ENCODE measurements at places on chromosomes 3 and 15.

GRCh38 chr3:186536883-186537844 is 7.0 kb downstream of the CRYGS start:
- H3K4me1 ChIP-seq = no peaks in the 10 kb centered on the region
- DNase-seq = no peak
- H3K27ac ChIP-seq = no peak overlapping the region
- no peak overlapping the region for H3K4me3 ChIP-seq

DNA sequence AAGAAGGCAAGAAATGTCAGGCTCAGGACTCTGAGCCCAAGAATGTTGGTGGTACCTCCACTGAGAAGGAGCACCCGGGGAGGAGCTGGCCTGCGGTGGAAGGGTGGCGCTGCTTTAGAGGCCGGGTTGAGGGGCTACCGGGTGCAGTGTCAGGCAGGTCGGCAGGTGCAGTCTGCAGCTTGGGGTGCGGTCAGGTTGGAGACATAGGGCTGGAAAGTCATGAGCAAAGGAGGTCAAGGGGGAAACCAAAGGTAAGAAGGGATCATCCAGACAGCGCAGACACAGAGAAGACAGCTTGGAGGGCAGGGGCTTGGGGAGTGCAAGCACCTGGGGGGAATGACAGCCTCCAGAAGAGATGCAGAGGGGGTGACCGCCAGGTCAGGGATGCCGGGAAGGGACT is 274.4 kb upstream of the LYSMD4 start:
- DNase-seq = no peak
- H3K4me1 ChIP-seq = no peaks in the 10 kb centered on the region
- H3K27ac ChIP-seq = no peak overlapping the region
- H3K36me3 ChIP-seq = no peaks in the 10 kb centered on the region

- no peak overlapping the region for H3K27ac ChIP-seq
- no peak for DNase-seq
- H3K4me3 ChIP-seq = no peak overlapping the region
- no peaks in the 10 kb centered on the region for H3K27me3 ChIP-seq
- H3K36me3 ChIP-seq = no peaks in the 10 kb centered on the region
Observed at GRCh38 chr3:180804916-180805315, 107.6 kb upstream of the FXR1 start.

DNA sequence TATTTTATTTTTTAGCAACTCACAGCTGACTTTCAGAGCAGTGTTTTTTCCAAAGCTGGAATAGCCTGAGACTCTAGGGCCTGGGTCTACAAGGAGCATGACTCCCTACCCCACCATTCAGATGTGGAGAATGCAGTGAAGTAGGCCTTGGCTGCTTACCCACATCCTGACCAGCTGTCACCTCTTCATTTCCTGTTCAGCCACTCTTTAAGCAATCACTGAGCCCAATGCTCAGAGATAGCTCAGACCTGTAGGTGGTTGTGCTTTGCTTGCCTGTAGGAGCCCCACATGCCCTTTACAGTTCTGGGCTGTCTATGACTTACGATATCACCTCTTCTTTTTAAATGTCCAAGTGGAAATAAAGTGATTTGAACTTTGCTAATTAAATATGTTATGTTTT is 148.1 kb downstream of the NEK11 start:
- H3K4me3 ChIP-seq = no peak overlapping the region
- H3K27me3 ChIP-seq = no peaks in the 10 kb centered on the region
- no peak overlapping the region for H3K27ac ChIP-seq
- no peaks in the 10 kb centered on the region for H3K4me1 ChIP-seq

DNA sequence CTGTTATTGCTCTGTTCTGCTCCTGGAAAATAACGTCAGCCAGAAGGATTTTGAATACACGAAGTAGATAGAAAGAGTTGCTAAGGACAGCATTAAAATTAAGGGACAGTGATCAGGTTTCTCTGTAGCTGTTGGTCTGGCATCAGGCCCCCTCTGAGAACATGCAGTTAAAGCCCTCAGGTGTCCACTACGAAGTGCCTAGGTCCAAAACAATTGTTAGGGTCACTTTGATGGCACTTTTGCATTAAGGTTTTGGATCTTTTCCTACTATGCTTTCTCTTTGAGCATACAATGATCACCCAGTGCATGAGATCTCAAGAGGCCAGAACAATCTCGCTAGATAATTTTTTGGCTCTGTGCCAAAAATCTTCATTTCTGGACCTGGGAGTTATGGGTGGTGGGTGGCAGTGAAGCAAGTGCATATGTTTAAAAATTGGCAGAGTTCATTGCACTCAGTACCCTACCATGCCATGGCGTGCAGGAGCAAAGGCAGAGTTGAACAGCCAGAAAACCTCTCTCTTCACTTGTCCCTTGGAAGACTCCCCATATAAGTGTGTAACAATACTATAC is 797.6 kb downstream of the ROBO2 start:
- H3K27ac ChIP-seq = no peak overlapping the region
- H3K27me3 ChIP-seq = no peaks in the 10 kb centered on the region
- no peaks in the 10 kb centered on the region for H3K4me1 ChIP-seq
- no peak for DNase-seq
- H3K36me3 ChIP-seq = no peaks in the 10 kb centered on the region
- H3K4me3 ChIP-seq = no peak overlapping the region

DNA sequence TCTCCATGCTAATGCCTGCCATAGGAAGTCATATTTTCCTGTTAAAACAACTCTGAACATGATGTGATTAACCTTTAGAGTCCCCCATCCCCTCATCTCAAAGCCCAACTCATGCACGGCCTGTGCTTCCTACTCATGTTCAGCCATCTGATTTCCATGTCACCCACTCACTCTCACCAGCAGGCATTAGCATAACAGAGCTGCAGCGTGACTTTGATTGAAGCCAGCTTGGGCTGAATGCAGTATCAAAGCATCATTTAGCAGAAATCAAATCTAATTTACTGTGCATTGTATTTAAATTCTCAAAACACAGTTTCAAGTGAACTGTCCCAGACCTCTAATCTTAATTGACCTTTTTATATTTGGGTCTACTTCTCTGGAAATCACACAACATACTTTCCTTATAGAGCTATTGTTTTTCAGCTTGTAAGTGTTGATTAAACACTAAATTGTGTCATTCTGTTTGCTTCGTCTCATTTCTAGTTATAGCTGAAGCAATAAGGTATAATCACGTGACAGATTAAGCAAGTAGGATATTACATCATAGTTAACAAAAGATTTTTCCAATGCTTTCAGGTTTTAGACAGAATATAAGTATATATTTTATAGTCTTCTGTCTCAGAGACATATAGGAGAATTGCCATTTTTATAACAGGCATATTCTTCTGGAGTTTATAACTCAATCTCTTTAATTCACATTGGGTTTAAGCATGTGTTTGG is 501.5 kb downstream of the ROBO2 start:
- H3K27me3 ChIP-seq = no peaks in the 10 kb centered on the region
- no peaks in the 10 kb centered on the region for H3K4me1 ChIP-seq
- no peaks in the 10 kb centered on the region for H3K36me3 ChIP-seq
- no peak overlapping the region for H3K27ac ChIP-seq
- H3K4me3 ChIP-seq = no peak overlapping the region

DNA sequence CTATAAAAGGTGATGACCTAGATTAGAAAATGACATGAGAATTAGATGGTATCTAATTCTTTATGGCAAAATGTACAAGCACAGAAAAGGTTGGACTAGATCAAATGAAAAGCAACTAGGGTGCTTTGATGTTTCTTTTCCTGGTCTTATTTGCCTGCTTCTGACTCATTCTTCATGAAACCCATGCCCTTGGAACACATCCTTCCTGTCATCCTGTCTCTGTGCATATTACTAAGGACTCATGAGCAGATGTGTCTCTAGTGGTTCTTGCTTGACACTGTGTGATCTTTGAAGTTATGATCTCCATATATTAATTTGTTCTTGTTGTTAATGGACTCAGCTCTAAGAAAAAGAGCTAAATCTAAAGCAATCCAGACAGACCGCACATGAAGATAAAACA is 314.0 kb downstream of the ERC2 start:
- no peak overlapping the region for H3K27ac ChIP-seq
- H3K36me3 ChIP-seq = no peaks in the 10 kb centered on the region
- H3K4me1 ChIP-seq = no peaks in the 10 kb centered on the region
- no peak for DNase-seq
- H3K4me3 ChIP-seq = no peak overlapping the region
- H3K27me3 ChIP-seq = no peaks in the 10 kb centered on the region

- H3K27ac ChIP-seq = no peak overlapping the region
- H3K4me1 ChIP-seq = peaks cover 48% of the 10 kb centered on the region
- peaks cover 71% of the 10 kb centered on the region for H3K36me3 ChIP-seq
Observed at GRCh38 chr3:52846432-52846965, 11.7 kb upstream of the MUSTN1 start.

DNA sequence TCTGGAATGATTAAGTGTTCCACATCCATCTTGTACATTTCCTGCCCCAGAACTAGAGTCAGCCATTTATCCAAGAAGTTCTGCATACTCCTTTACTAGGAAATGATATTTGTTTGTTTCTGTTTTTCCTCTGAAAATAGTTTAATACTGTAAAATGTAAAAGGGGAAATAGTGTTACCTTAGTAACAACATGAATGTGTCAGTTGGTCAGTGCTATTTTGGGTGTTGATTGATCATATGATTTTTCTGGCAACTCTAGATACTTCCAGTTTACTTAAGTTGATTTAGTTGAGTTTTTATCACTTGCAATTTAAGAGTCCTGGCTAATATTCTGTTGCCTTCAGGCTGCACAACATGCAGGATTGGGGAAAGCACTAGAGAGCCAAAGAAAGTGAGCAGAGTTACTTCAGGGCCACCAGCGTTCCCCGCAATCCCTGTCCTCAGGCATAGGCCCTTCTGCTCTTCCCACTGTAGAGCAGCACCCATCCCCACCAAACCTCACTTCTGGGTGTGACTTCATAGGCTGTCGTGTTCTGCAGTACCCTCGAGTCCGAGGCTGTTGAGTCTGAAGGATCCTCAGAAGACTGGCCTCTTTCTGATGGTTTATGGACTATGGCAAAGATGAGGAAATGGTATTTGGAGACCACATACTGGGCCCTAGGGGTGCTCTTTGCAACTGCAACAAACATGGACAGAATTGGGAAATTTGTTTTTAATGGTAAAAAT is 69.0 kb downstream of the CHD2 start:
- H3K4me3 ChIP-seq = no peak overlapping the region
- H3K4me1 ChIP-seq = peaks cover 13% of the 10 kb centered on the region
- no peaks in the 10 kb centered on the region for H3K27me3 ChIP-seq
- H3K27ac ChIP-seq = peak overlapping the region; percentile 15
- no peak for DNase-seq

DNA sequence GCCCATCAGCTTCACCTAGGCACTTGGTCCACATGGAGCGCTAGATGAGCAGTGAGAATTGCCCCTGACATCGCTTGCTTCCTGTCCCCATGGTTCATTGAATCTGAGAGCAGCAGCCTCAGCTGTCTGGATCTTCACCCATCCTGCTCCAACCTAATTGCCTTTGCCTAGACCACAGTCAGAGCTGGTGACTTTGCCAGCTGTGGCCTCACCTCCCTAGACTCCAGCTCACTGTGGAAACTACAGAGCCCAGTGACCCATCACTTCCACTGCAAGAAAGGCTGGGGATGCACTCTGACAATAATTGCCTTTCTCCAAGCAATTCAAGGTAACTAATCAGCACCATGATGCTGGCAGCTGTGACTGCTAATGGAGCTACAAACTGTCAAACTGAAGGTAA is 30.6 kb upstream of the SLC6A1 start:
- no peak overlapping the region for H3K27ac ChIP-seq
- H3K27me3 ChIP-seq = no peaks in the 10 kb centered on the region
- peaks cover 23% of the 10 kb centered on the region for H3K4me1 ChIP-seq
- DNase-seq = no peak

DNA sequence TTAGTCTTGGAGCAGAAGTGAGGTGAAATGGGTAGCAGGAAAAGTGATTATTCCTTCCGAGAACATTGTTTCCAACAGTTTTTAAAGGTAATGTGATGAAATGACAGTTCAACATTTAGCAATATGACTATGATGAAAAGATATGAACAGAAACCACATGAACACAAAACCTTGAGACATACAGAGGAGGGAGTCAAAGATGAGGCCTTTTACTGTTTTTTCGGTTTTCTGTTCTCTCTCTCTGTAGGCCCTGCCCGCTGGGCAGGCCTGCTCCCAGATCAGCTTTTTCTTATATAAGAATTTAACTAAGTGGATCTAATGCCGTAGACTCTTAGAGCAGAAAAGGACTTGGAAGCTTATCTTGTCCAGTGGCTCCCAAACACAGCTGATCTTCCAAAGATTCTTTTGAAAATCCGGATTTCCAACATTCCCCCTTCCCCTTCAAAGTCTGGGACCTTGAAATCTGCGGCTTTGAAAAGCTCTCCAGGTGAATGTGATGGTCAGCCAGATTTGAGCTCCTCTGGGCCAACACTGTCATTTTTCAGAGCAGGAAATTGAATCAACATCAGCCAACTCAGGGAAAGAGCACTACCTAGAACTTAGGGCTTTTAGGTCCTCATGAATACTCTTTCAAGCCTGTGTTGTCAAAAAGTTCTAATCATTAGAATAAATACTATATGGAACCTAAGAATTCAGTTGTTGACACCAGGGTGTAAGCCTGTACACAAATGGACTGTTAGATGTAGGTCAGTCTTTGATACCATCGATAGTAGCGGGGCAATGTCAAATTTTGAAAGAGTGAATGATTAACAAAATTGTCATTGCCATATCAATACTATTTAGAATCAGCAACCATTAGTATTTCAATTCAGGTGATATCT is 372.7 kb downstream of the SHQ1 start:
- no peaks in the 10 kb centered on the region for H3K36me3 ChIP-seq
- no peak for DNase-seq
- H3K4me1 ChIP-seq = no peaks in the 10 kb centered on the region
- H3K27ac ChIP-seq = no peak overlapping the region
- no peaks in the 10 kb centered on the region for H3K27me3 ChIP-seq

GRCh38 chr15:61441891-61442290 is 212.8 kb upstream of the RORA start:
- H3K4me1 ChIP-seq = no peaks in the 10 kb centered on the region
- no peak for DNase-seq
- no peak overlapping the region for H3K4me3 ChIP-seq
- H3K27me3 ChIP-seq = no peaks in the 10 kb centered on the region

- H3K4me1 ChIP-seq = peaks cover 4% of the 10 kb centered on the region
- no peaks in the 10 kb centered on the region for H3K36me3 ChIP-seq
- no peak overlapping the region for H3K27ac ChIP-seq
- DNase-seq = no peak
- no peaks in the 10 kb centered on the region for H3K27me3 ChIP-seq
Observed at GRCh38 chr3:57036952-57037351, 23.5 kb upstream of the SPATA12 start.

DNA sequence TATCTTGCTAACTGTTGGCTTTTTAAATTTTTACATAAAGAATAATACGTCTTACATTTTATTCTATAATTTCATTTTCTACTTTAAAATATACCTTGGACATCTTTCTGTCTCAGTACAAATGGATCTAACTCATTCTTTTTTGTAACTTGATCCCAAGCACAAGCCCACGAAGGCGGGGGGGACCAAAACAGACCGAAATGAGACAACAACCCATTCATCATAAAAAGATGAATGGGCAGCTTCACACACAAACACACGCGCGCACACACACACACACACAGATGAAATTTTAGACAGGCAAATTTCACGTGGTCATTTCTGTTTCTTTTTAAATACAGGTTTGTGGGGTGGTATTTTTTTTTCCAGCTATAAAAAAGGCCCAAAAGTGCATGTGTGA is 271.3 kb upstream of the TOPAZ1 start:
- H3K27ac ChIP-seq = no peak overlapping the region
- H3K36me3 ChIP-seq = no peaks in the 10 kb centered on the region
- DNase-seq = no peak
- H3K27me3 ChIP-seq = peaks cover 6% of the 10 kb centered on the region

Measured in lower lobe of right lung (tissue), 2 donors.